ENCODE measurements at places on chromosomes 7 and 10.

DNA sequence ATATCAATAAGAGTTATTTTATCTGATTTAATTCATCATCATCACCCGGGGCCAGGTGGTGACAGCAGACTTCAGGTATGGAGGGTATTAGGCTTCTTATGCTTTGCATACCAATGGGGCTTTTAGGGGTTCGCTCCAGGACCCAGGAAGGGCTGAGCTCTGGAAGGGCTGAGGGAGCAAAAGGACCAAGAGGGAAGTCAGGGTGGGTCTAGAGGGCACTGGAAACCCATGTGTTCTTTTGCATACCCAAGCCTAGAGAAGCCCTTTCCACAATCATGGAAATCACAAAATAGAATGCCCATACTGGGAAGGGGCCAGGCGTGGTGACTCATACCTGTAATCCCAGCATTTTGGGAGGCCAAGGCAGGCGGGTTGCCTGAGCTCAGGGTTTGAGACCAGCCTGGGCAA lies 30.9 kb upstream of the VCL start:
- DNase-seq, result no peak

DNA sequence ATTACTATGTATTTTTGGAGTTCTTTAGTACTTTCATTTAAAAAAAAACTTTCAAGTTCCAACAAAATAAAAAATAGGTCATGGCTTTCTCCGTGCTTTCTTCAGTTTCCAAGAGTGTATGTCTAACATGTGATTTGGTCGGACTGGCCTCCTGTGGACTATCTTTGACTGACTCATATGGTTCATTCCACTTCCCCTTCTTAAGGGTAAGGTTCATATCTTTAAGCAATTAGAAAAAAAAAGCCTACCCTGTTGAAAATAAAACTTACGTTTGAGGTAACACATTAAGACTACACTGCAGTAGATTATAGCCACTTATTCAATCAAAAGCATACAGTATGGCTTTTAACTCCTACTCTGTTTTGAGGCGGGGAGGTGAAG lies 112.8 kb upstream of the AHR start:
- no peak for DNase-seq

- DNase-seq, result no peak
Observed at GRCh38 chr10:6161921-6162320, 40.8 kb upstream of the PFKFB3 start.

- no peak for DNase-seq
Observed at GRCh38 chr10:110510086-110510485, 12.4 kb downstream of the DUSP5 start.

DNA sequence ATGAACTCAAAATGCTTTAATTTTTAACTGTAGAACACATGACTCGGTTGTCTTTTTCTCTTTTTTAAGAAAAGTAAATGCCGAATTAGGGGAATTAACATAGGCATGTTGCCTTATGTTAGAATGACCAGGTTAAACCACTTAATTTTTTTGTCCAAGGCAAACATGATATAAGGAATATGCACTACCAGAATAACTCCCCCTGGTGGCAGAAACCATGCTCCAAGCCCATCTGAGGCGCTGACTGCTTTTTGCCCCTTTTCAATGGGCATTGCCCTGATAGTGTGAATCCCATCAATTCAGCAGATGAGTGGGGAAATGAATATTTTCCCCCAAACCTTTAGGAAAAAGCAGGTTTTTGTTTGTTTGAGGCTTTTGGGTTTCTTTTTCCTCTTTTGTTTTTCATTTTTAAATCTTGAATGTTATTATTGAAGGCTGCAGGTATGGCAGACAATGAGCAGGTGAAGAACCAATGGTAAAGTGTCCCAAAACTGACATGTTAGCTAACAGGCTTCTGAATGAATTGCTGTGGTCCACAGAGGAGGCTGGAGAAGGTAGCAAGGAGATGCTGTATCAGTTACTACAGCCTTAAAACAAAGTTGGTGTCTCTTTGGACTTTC lies 284.3 kb downstream of the SORCS3 start:
- peak; percentile 48 for DNase-seq

DNA sequence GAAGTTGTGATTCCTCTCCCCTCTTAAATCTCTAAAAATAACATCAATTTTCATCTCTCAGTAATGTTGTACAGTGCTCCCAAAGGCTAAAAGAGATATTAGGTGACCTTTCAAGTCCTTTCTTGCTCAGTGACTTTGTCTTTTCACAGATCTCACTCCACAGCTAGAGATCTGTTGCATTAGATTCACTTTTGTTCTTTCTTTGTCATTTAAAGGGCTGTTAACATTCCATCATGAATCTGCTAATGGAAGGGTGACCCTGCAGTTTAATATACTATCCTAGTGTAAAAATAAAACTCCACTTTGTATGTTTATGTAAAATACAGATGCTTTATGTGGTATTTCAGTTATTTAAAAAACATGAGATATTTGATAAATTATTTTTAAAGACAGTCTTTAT lies 30.5 kb downstream of the GNAI1 start:
- DNase-seq, result no peak

DNA sequence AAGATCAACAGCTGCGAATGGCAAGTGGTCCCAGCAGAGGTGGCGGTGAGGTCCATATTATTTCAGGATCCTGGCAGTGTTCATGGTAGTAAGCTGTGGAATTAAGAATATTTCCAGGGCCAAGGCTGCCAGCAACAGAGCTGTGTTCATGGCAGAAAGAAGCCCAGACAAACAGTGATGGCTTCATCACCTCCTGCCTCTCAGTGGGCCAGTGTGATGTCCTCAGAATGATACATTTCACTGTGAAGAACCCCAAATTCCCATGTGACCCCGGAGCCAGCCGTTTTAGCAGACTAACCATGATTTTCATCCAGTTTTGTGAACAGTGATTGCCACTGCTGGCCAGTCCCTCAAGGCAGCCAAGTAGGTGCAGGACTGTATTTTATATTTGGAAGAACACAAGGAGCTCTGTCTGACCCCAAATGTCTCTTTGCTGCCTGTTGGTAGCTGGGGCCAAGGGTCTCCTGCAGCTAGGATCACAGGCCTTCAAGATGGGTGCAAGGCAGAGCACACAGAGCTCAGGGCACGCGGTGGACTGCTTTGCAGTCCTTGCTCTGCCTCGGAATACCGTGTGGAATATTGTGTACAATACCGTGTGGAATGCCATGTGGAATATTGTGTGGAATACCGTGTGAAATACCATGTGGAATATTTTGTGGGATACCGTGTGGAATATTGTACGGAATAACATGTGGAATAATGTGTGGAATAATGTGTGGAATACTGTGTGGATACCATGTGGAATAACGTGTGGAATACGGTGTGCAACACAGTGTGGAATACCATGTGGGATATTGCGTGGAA lies 132.3 kb upstream of the CHST15 start:
- DNase-seq, result no peak

GRCh38 chr10:14022954-14023672 lies 307.6 kb downstream of the FRMD4A start:
- DNase-seq, result no peak

GRCh38 chr10:122911889-122912484 lies 1.6 kb downstream of the FAM24A start:
- DNase-seq, result peak; percentile 82

- DNase-seq, result no peak
Observed at GRCh38 chr7:65925040-65925439, 52.2 kb downstream of the VKORC1L1 start.

GRCh38 chr7:37196676-37197075 lies 252.0 kb downstream of the ELMO1 start:
- DNase-seq, result no peak

DNA sequence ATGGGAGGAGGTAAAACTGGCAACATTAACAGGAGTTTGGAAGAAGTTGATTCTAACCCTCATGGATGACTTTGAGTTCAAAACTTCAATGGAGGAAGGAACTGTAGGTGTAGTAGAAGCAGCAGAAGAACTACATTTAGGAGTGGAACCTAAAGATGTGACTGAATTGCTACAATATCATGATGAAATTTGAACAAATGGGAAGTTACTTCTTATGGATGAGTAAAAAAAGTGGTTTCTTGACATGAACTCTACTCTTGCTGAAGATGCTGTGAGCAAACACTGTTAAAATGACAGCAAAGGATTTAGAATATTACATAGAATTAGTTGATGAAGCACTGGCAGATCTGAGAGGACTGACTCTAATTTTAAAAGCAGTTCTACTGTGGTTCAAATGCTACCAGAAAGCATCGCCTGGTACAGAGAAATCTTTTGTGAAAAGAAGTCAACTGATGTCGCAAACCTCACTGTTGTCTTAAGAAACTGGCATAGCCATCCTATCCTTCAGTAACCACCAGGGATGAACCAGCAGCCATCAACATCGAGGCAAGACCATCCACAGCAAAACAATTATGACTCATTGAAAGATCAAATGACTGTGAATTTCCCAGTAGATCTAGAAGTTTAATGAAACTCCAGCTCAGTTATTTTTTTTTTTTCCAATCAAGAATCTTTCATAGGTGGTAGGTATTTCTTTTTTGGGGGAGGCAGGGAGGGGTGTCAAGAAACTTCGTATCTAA lies 20.8 kb downstream of the BRAF start:
- no peak for DNase-seq

GRCh38 chr10:72426986-72427385 lies 72.3 kb upstream of the DNAJB12 start:
- peak; percentile 18 for DNase-seq

DNA sequence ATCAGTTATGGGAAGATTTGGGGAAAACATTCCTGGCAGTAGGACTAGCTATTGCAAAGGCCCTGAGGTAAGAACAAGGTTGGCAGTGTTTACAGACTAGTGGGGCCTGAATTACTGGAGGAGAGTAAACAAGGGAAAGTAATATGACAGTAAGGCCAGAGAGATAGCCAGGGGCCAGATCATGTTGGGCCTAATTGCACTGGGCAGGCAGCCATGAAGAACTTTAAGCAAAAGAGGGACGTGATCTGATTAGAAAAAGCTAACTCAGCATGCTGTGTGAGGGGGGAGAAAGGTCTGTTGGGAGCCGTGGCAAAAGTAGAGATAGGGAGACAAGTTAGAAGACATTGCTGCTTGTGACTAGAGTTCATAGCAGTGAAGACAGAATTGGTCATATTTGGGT lies 9.2 kb downstream of the NUP42 start:
- DNase-seq, result no peak

DNA sequence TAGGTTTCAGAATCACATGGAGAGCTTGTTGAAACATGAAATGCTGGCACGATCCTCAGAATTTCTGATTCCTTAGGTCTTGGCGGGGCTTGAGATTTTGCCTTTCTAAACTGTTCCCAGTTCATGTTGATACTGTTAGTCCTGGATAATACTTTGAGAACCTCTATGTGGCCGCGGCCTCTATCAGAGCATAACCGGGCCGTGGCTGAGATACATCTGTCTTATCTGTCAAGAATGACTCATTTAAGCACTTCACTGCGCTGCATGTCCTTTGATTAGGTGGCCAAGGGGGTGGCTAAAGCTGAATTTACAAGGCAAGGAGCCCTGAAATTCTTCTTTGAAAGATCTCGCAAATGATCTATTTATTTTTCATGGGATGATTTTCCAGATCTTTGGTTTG lies 66.9 kb downstream of the GALNT17 start:
- DNase-seq, result no peak

DNA sequence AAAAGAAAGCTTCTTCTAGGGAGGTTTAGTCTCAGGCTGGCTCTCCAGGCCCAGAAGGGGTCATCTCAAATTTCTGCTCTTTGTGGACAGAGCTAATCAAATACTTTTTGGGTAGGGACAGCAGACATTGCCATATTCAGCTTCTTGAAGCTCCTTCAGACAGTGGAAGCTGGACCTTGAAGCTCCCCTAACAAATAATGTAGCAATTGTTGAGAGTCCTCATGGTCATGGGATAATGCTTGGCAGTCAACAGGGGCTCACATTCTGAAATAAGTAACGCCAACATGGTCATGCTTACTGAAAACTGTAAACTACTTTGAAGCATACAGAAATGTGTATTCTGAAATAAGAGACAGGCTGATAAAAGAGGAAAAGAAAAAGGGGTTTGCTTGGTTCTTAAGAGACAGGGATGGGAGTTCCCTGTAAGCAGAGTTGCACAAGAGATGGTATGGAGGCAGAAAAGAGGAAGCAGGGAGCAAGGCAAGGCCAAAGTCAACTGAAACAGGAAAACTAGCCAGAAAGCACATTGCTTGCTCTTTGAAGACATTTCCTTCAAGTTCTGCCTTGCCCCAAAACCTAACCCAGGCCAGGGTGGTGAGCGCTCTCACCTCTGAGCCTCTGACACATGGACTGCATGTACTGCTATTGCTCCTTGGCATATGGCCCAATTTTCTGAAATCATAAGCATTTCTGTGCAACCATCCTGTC lies 53.1 kb upstream of the KMT2E start:
- DNase-seq, result no peak

- DNase-seq, result no peak
Observed at GRCh38 chr10:94005050-94005449, 11.3 kb downstream of the PLCE1 start.

DNA sequence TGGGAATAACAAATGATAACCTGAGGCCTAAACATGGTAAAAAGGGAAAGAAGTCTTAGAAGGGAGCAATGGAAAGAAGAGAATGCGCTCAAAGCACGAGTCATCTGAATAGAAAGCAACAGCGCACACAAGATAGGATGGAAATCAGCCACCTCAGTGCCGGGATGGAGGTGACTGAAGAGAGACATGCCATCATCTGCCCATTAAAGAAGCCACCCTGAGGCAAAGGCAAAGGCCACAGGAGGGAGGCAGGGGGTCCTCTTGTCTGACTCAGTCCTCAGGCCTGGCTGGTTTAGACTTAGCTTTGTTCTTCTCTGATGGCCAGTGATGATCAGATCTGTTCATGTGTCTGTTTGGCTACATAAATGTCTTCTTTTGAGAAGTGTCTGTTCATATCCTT lies 180.6 kb downstream of the CHCHD3 start:
- no peak for DNase-seq

DNA sequence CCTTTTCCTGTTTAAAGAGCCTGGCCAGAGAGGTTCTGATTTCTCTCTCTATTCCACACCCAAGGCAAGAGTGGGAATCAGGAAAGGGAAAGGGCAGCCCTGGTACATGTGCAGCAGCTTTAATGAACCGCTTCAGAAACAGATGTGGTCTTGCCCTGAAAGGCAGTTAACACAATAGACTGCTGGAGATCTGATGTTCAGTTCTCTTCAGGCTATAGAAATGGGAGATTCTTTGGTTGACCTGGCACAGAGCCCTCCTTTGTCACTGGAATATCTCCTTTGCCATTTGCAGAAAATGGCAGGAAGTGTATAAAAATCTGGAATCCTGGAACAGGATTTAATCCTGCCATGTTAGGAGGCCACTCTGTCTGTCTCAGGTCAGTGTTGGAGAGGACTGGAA lies 36.3 kb upstream of the EXOC6 start:
- DNase-seq, result peak; percentile 29

GRCh38 chr7:128278366-128278765 lies 37.3 kb downstream of the LEP start:
- DNase-seq, result no peak

GRCh38 chr7:25031007-25031406 lies 51.0 kb upstream of the OSBPL3 start:
- DNase-seq, result no peak

DNA sequence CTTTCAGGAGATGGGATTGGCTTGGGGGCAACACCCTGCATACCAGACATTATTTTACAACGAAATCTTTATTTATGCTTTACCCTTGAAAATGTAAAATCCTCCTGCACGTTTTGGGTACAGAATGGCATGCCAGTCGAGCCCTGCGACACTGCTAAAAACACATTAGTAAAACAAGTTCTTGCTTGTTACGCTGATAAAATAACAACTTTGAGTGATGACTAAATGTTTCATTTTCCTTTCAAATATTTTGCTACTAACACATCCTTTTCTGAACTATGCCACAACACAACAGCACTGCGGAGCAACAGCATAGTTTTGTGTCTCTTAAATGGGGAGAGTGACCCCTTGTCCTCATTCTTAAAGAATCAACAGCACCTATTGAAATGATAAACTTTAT lies 76.0 kb upstream of the SEMA3D start:
- no peak for DNase-seq
